Hepatic stellate cell (primary cell): ENCODE measurements at places on chromosomes 16 and 17.
A peak's percentile ranks its signal among the peaks of the same experiment; 100 is the strongest.

GRCh38 chr16:75238132-75238852 lies 13.1 kb downstream of the BCAR1 start:
- peak; percentile 96 for DNase-seq

DNA sequence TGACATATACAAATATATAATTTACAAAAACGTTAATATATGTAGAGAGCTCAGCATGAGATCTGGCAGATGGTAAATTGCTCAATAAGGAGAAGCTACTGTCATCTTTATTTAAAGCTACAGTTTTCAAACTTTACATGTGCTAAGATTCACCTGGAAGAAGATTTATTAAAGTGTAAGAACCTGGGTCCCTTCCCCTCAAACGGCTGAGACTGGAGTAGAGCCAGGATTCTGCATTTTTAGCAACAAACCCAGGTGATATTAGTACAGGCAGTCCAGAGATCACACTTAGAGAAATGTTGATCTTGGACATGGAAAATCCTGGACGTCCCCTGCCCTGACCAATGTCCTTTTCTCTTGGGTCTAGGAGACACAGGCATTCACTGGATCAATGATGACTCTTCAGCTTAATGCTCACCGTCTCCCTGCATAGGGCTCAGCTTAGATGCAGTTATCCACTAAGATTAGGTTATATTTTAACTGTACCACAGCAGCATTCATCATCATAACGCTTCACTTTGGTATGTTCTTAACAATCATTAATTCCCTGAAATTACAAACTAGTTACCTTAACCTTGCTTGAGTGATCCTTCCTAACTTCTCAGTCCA lies 20.4 kb downstream of the CDR2 start:
- DNase-seq = no peak

GRCh38 chr16:450785-451512 lies 25.5 kb downstream of the RAB11FIP3 start:
- DNase-seq = no peak

DNA sequence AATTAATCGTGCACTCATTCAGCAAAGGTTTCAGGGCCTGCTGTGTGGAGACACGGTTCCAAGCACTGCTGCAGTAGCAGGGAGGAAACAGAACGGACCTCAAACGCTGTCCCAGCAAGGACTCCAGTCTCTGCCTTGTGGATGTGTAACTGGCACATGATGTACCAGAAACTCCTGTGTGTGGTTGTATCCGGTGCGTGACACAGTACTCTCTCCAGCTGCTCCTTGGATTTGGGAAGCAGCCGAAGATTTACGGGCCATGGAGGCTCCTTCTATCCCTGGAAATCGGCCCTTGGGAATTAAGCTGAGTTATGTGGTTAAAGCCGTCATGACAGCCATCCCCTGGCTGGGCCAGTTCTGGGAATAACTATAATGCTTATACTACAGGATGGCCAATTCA lies 8.5 kb upstream of the ANKRD11 start:
- DNase-seq = no peak

DNA sequence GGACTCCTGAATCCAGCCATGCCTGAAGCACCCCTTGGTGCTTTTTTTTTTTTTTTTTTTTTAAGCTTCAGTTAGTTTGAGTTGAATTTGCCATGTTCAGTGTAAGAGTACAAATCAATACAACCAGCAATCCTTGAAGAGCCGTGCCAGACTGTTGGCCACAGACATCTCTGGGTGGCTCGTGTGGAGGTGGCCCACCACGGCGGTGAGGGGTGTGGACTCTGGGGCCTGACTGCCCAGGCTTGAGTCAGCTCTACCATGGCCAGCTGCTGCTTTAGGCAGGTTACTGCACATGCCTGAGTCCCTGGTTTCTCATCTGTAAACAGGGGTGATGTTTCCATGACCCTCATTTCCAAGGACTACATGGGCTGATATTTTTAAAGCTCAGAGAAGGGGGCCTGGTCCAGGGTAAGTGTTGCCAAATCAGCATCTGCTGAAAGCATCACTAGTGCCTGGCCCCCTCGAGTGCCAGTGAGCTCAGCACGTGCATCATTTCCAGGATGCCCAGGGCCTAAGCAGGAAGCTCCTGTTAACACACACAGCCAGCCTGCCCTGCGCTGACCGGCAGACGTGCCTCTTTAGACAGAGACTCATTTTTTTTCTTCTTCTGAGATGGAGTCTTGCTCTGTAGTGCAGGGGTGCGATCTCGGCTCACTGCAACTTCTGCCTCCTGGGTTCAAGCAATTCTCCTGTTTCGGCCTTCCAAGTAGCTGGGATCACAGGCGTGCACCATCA lies 90.1 kb downstream of the DNAH17 start:
- DNase-seq = no peak

GRCh38 chr17:9702482-9702881 lies 57.2 kb downstream of the USP43 start:
- no peak for DNase-seq

DNA sequence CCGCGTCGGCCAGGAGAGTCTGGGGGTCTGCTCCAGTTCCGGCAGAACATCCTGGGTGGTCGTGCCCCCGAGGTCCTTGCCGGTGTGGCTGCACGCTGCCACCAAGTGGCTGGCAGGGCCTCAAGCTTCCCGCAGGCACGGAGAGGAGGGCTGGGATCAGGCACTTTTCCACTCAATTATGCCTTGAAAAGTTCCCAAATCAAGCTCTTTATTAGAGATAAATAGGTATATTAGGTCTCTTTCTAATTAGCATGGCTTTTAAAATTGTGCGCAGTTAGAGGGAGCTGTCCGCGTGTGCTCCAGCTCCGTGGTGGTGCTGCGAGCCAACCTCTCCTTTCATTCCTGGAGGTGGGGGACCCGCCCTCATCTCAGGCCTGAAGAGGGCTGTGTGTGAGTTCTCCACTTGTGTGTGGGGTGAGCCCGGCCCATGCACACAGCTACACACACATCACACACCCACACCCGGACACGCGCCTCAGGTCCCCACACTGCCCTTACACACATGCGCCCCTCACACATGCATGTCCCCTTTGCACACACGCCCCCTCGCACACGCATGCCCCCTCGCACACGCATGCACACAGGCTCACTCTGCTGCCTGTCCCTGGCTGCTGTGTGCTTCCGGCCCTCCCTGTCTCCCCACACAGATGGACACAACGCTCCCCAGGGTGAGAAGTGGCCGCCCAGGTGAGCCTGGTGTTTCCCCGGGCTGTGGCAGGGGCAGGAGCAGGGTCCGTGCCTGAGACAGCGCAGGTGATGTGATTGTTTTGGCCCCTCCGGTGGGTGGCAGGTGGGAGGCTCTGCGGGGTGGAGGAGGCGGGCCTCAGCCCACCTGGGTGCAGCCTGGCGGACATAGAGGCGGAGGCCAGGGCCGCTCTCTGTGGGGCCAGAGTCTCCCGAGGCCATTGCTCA lies 28.8 kb downstream of the CACNA1H start:
- DNase-seq = no peak

DNA sequence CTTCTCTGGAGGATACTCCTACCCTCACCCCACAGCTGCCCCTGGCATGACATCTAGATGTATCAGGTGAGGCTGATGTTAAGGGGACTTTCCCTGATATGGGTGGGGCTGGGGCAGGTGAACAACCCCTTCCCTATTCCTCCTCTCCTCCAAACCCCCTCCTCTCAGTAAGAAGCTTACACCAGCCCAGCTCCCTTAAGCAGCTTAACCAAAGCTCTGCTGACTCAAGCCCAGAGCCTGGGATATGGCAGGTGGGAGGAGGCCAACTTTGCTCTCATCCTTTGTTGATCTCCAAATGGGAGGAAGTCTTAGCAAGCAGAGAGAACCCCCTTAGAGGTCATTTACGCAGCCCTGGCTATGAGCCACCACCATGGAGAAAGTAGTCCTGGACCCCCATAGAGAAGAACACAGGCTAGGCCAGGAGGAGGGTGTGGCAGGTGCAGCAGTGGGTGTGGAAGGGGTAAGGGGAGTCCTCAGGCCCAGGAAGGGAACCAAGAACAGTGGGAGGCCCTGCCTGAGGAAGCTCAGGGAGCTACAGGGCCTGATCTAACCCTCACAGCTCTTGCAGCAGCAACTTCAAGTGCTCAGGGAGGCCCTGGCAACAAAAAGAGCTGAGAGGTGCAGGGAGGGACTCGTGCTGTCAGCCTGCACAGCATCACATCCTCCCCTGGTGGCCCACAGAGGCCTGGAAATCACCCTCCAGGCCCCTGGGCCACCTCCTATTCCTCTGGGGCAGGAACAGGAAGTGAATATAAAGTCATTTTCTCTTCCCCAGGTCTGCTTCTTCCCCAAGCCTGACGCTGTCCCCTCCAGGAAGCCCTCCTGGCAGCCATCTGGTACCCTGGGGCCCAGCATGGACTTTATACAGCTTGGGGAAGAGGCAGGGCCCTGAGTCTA lies 2.9 kb downstream of the UNC119 start:
- no peak for DNase-seq

DNA sequence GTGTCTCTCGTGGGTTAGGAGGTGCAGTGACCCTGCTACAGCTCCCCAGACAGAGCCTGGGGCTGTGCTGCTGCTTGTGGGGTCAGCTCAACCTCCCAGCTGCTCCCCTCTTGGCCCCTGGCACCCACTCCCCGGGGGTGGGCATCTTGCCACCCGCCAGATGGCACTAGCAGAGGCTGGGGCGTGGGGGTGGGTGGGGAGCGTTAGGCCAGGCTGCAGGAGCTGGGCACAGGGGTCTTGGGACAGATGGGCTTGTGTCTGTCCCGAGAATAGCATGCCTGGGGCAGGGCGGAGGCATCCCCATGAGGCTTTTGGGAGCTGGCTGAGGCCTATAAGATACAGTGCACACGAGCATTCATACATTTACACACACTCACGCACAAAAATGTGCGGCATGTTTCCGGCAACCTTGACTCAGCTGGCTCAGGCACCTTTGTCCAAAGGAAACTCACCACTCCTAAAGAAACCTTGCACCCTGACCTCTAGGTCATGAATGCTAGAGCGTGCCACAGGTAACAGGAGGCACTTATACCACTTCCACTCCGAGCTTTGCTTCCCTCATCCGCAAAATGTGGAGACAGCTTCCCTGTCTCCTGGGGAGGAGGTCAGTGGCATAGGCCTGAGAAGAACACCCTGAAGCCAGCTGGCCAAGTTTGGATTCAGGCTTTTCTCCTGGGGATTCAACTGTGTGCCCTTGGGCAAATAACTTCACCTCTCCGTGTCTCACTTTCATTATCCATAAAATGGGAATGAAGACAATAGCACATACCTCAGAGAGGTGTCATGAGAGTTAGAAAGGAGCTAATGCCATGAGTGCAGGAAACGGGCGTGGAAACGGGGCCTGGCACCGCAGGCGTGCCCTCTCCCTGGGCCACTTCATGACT lies 78.9 kb upstream of the LHX1 start:
- no peak for DNase-seq

GRCh38 chr16:86087896-86088230 lies 188.9 kb downstream of the IRF8 start:
- DNase-seq = no peak

DNA sequence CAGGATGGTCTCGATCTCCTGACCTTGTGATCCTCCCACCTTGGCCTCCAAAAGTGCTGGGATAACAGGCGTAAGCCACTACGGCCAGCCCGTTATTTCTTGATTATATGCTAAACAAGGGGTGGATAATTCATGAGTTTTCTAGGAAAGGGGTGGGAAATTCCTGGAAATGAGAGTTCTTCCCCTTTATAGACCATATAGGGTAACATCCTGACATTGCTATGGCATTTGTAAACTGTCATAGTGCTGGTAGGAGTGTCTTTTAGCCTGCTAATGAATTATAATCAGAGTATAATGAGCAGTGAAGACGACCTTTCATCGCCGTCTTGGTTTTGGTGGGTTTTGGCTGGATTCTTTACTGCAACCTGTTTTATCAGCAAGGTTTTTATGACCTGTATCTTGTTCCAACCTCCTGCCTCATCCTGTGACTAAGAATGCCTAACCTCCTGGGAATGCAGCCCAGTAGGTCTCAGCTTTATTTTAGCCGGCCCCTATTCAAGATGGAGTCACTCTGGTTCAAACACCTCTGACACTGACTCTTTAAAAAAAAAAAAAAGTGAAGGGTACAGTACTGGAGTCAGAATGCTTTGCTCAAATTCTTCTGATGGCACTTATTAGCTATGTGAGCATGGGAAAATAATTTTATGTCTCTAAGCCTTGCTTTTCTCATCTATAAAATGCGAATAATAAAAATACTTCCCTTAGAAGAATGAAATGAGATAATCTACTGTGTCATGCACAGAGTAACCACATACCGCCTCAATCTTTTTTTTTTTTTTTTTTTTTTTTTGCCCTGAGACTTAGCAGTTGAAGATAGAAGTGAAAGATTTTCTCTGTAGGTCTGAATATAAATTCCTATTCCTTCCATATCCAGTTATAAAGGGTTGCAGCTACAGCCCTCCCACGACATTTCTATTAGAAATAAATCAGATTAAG lies 5.1 kb upstream of the CALCOCO2 start:
- DNase-seq = no peak

DNA sequence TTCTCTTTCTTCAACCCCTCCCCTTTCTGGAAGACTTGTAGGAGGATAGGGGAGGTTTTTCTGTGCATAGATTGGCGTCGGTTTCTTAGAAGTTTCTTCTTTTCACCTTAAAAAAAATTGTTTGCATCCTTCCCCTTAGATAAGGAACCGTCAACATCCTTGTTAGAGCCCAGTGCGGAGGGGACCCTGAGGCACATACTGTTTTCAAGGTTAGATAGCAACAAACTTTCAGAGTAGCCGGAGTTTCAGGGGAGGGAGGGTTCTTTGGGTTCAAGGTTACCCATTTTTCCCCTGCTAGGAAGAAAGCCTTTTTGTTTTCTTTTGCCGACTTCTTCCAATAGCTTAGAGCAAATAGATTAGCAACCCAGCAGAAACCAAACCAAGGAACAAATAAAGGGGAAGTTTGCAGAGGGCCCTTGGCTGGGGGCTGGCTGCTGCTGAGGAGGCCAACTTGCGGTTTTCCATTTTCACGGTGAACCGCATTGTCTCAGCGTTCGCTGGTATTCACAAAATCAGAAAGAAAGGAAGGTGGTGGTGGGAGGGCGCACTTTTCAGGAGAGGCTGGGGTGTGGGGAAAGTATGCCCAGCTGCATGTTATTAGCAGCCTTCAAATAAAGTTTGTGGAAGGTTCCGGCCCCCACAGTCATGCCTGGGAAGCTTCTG lies 28.8 kb downstream of the MSI2 start:
- DNase-seq = no peak

GRCh38 chr16:86949116-86949515 lies 368.1 kb downstream of the C16orf95 start:
- DNase-seq = no peak

DNA sequence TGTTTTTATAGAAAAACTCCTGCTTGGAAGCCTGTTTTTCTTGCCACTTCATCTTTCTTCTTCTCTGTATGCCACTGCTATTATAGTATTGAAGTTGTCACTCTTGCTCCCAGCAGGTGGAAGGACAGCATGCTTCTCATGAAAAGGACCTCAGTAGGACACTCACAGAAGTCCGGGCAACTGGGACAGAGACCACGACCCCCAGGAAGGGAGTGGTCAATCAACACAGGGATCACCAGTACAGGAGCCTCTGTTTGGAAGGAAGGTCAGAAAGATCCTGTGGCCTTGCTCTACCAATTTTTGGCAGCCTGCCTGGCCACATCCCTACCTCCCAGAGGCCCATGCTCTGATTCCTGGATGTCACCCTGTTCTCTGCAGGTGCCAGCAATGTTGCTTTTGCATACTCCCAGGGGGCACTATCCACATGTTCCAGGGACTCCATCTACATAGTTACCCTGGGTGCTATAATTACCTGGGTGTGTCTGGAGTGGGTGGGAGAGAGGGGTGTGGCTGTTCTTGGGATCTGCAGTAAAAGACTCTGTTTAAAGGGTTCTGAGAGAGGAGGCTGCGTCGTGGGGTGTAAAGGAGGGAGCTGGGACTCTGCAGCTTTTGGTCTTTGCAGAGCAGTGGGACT lies 13.7 kb upstream of the AKAP10 start:
- DNase-seq = no peak

GRCh38 chr17:40177275-40177874 lies at the start of gene RAPGEFL1:
Gene RAPGEFL1, plus strand, starts transcription at chr17:40177470. Its CDS starts 392 bp downstream, at chr17:40177862.
- peak; percentile 73 for DNase-seq
